ENCODE measurements at places on chromosomes 12 and 14. TPM values are rescaled to one million over a fixed set of nuclear protein-coding genes. Genes with fewer than 3 reads are reported as not detected.
A peak's percentile ranks its signal among the peaks of the same experiment; 100 is the strongest.

- peak; percentile 57 for DNase-seq
Measured at GRCh38 chr12:100472325-100472724, 1.3 kb upstream of the NR1H4 start.

DNA sequence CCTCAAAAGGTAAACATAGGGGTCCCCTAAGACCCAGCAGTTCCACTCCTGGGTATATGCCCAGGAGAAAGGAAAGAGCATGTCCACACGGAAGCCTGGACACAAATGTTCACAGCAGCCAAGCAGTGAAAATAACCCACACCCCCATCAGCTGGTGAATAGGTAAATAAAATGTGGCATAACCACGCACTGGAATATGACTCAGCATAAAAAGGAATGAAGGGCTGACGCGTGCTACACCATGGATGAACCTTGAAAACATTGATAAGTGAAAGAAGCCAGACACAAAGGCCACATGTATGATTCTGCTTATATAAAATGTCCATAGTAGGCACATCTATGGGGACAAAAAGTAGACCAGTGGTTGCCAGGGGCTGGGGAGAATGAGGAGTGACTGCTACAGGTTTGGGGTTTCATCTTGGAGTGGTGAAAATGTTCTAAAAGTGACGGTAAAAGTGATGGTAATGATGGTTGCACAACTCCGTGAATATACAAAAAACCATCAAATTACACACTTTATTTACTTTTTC is 3.8 kb upstream of the SCARB1 start:
- DNase-seq, result peak; percentile 78

The GPX2 gene
- total RNA-seq, result 839 TPM

GRCh38 chr12:9707864-9708808 is 24.8 kb downstream of the CLECL1 start:
- peak; percentile 31 for DNase-seq

The AHNAK2 gene
- 0.15 TPM for total RNA-seq

- DNase-seq, result no peak
Measured at GRCh38 chr12:52580496-52580895, 6.9 kb upstream of the KRT74 start.

DNA sequence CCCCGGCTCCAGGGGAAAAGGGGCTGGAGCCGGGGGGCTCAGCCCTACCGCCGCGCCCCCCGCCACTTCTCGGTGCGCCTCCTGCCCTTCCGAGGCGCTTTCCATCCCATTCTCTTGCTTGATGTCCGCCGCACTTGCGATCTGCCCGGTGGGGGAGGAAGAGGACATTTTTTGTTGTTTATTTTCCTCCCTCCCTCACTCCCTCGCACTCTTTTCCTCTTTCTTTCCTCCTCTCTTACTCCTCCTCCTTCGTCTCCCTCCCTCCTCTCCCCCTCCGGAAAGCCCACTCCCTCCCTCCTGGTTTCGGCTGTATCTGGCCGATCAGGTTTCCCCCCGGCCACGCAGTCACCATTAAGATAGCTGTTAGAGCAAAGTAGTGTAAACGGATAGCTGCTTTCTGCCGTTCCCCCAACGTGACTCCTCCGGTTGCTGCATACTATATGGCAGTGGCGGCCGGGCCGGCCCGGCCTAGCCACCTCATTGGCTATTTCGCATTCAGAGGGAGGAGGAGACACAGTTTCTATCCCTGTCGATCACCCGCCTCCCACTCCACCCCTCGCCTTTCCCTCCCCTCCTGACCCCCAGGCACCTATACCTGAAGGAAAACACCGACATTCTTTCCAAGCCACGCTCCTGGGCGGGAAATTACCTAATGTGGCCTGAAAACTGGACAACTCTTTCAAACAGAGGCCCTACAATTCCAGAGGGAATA is at the start of gene SIX4:
Gene SIX4 (minus strand): TSS at position 445 of the 712 bp plus-strand sequence. CDS start 277 bp downstream, at position 168.
- DNase-seq, result peak; percentile 84

All from HepG2 (cell line).